ENCODE measurements at places on chromosomes 1 and 21.

GRCh38 chr1:27406362-27406680 is 13.9 kb downstream of the GPR3 start:
- DNase-seq = no peak

DNA sequence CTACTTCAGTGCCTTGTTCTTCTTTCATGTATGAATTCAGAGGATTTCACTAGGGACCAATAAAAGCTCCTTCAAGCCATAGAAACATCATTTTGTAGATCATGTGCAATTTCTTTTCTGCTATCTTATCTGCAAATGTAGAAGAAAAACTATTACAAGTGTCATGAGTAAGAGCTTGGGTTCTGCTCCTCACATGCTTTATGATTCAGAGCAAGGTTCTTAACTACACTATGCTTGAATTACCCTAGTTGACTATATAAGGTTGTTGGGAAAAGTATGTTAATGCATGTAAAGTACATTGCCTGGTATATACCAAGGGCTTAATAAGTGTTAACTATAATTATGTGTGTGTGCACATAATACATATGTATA is 91.4 kb upstream of the S1PR1 start:
- DNase-seq = no peak

DNA sequence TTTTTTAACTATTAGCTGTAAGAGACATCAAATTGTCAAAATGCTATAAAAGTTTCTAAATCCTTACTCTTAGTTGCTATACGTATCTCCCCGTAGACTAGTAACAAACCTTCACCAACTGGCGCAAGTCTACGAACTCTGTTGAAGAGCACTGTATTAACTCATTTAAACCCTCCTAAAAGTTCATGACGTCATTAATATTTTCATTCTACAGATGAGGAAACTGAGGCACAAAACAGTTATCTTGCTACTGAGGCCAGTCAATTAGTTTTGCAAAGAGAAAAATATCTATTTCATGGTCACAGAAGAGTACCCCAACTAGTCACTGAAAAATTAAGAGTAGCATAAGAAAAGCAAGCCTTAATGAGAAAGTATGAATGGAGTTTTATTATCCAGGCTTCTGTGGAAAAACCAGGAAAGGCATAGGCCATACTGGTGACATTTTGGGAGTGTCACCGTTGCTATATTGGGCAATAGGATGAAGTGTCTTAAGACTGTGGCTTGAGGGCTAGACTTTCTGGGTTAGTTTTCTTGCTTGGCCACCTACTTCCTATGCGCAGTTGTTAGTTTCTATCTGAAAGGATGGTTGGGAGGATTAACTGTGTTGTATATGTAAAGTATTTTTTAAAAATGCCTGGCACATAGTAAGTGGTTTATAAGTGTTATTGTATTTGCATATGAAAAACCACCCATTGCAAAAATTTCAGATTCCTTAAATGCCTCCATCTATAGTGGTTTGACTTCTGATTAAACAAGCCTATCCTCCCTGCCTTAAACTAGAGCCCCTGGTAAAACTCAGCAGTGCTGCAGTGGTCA is 52.4 kb upstream of the SYT14 start:
- DNase-seq = no peak

DNA sequence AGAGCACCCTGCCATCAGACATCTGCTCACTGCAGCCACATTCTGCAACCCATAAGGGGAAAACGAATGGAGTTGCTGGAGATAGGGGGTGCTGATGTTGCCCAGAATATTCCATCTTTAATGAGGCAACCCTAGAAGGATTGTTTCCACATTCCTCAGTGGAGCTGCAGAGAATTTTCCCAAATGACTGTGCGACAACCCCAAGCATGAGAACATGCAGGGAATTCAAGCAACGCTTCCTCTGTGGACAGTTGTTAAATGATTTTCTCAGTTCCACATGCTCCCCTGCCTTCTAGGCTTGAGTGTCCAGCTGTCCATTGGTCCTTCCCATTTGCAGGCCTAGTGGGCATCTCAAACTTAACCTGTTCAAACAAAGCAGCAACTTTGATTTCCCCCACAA is 20.5 kb upstream of the UBL4B start:
- DNase-seq = no peak

DNA sequence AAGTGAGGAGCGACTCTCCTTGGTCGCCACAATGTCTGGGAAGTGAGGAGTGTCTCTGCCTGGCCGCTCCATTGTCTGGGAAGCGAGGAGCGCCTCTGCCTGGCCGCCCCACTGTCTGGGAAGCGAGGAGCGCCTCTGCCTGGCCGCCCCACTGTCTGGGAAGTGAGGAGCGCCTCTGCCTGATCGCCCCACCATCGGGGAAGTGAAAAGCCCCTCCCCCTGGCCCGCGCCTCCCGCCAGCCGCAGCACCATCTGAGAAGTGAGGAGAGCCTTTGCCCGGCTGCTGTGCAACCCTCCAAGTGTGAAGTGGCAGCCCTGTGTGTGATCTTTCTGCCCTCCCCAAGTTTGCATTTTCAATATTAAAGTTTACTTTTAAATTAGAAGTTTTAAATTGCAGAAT is 95.0 kb upstream of the PPP2R5A start:
- DNase-seq = no peak

DNA sequence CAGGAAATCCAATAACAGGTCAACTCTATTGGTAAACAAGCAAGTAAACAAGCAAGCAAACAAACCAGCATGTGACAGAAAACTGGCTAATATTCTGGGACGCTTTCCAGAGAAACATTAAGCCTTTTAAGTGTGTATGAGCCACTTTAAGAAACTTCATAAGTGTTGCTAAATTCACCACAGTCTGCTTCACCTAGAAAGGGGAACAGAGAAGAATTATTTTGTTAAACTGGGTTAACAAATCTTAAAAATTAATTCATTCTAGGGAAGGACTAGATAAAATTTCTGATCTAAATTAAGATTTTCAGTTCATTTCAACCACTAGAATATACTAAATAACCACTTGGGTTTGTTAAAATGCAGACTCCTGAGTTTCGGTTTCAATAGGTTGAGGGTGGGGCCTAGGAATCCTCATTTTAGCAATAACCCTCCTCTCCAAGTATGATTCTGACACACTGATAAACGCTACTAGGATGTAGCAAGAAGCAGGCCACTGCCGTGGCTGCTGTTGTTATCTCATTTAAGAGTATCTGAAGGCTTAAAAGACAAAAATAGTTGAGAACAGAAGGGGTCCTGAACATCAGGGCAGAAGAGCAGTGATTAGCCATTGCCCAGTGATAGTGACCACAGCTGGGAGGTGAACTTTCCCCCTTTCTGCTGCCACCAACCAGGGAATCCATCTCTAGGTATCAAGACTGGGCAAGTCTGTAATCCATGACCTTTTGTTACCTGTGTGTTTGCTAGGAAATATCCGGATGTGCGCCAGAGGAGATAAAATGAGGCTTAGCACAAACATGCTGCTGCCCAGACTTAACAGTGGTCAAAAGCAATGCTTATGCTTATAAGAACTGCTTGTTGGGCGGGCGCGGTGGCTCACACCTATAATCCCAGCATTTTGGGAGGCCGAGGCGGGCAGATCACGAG is 11.2 kb downstream of the CREG1 start:
- no peak for DNase-seq

- no peak for DNase-seq
These were observed 6.0 kb upstream of the PPIE start for GRCh38 chr1:39732730-39733129.

DNA sequence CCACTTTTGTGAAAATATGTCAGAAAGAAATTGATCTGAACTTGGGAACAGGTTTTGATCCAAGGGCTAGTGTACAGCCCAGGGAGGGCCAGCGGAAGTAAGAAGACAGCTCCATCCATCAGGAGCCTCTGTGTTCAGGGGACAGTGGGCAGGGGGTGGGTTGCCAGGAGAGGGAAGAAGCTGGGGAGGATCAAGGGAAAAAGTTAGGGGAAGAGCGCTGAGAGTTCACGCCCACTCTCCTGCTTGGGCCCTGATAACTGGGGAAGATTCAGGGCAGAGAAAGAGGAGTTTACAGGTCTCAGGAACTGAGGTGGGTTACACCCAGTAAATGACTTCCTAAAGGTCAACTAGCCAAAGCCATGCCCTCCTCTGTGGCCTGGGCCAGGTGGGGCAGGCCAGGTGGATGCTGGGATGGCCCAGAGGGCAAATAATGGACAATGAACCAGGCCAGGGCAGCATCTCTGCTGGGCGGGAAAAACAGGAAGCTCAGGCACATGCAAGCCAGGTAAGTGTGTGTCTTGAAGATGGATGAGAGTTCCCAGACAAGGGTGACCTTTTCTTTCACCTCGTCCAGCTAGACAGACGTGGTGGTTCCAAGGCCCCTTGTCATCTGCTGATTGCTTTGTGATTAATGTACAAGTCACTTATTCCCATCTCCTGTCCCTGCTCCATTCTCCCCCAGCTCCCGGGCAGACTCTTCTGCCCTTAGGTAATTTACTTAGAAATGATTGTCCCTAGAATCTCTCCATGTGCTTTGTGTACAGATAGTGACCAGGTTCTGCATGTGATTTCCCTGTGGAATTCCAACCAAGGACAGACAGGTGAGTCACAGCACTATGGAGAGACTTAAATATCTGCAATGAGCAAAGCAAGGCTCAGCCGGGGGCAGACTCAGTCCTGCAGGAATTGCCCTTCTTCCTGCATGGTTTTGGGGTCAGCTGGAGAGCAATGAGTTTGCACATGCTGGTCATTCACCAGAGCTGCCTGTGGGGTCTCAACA is 57.0 kb downstream of the MDM4 start:
- no peak for DNase-seq

- no peak for DNase-seq
These were observed 117.7 kb downstream of the SLC45A1 start for GRCh38 chr1:8435569-8436071.

DNA sequence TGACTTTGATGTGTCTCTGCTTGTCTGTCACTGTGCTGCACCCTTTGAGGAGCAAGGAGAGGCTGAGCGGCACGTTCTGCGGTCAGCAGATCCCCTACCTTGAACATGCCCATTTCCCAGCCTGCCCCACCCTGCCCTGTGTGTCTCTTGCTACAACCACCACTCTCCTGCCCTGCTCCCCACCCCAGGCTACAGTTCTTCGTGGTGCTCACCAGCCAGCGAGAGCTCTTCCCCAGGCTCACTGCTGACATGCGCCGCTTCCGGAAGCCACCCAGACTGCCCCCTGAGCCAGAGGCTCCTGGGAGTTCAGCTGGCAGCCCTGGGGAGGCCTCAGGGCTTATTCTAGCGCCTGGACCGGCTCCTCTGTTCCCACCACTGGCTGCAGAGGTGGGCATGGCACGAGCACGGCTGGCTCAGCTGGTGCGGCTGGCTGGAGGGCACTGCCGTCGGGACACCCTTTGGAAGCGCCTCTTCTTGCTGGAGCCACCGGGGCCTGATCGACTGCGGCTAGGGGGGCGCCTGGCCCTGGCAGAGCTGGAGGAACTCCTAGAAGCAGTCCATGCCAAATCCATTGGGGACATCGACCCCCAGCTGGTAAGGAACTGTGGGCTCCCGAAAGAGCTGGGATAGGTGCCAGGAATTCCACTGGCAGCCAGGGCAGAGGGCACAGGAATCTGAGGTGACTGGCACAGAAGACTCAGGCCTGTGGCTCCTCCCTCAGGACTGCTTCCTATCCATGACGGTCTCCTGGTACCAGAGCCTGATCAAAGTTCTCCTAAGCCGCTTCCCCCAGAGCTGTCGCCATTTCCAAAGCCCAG is 5.6 kb downstream of the HYI start:
- no peak for DNase-seq

DNA sequence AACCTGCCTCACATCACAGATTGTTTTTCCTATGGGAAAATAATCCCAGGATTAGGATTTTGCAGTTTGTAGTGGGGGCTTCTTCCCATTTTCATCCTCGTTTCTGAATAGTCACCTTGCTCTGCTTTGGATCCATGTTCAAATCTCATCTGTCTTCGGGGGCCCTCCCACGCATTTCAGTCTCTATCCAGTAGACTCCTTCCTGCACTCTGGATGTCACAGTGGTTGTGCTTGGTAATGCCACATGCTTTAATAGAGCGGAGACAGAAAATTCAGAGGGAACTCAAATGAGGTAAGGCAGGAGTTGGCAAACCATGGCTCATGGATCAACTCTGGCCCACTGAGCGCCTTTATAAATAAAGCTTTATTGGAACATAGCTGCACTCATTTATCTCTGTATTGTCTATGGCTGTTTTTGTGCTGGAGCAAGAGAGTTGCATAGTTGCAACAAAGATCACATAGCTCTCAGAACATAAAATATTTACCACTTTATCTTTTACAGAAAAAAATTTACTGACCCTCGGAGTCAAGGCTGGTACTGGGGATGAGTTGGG is 101.0 kb downstream of the SPATA46 start:
- DNase-seq = no peak

DNA sequence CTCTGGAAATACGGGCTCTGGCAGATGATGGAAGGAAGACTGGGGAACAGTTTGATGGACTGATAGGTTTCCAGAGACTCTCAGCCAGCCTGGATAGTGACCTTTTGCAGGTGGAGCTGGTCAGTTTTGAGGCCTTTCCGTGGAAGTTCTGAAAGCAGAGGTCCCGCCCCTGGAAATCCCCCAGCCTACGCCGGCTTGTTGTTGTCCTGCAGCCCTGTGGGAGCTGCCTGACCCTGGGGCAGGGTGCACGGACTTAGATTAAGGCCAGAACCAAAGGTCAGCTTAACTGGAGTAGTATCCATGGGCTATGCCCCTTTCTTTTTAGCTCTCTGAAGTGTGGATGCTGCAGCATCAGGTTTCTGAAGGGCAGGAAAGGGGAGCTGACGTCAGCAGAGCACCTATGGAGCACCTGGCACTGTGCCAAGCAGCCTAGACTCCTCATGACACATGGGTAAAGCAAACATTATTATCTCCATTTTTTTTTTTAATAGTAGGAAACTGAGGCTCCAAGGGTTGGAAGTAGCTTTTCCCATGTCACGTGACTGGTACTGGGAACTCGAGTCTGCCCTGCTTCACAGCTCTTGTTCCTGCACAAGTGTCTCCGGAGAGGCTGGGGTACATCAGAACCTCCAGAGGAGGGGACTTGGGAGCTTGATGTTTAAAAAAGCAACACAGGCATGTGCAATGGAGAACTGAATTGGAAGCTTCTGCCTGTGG is 38.5 kb downstream of the IER5 start:
- DNase-seq = no peak

DNA sequence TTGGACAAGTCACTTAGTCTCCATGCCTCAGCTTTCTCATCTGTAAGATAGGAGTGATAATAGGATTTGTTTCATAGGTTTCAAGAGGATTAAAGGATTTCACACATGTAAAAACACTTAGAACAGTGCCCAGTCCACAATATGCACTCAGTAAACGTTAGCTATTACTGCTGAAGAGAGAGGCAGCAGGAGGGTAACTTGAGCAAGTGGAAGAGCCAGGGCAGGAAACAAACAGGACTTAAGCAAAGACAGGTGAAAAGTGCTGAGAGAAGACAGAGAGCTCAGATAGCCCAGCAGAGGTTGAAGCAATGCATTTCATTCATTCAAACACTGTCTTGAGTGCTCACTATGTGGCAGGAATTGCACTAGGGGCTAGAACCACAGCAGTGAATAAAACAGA is 21.1 kb upstream of the H3-3A start:
- DNase-seq = no peak

- no peak for DNase-seq
These were observed 43.4 kb upstream of the HSD3B1 start for GRCh38 chr1:119463569-119463968.

DNA sequence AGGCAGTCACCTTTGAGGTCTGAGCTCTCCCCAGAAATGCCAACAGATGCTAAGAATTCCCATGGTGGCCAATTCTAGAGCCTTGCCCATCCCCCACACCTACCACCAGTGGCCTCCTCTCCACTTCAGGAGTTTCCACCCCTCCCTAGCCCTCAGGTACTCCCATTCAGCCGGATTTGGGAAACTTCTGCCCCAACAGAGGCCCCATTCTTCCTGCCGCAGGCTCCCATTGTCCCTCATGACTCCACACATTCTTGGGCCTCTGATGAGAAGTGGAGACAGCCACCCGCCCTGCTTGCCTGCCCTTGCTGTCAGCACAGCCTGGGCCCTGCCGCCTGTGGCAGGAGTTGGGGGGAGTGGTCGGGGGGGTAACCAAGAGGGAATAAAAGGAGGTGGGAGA is 4.6 kb downstream of the BLACAT1 start:
- no peak for DNase-seq

Data from activated CD4-positive, alpha-beta T cell treated with anti-CD3 and anti-CD28 coated beads for 1 hour (primary cell).